ENCODE measurements at places on chromosomes 7 and 10. TPM values are rescaled to one million over a fixed set of nuclear protein-coding genes. Genes with fewer than 3 reads are reported as not detected.

GRCh38 chr7:30135301-30136116 lies 723 bp downstream of the MTURN start:
- DNase-seq, result peak; percentile 30

SPDYE6 gene
- total RNA-seq, result not detected

GRCh38 chr10:33012306-33012705 lies 54.3 kb upstream of the ITGB1 start:
- no peak for DNase-seq

GRCh38 chr10:78502210-78502936 lies 468.7 kb downstream of the RPS24 start:
- DNase-seq, result no peak

NXPH1 gene
- not detected for total RNA-seq

PLA2G12B gene
- not detected for total RNA-seq

FAM25C gene
- not detected for total RNA-seq

GRCh38 chr10:61541960-61542359 lies 88.8 kb upstream of the TMEM26 start:
- DNase-seq, result no peak

DNA sequence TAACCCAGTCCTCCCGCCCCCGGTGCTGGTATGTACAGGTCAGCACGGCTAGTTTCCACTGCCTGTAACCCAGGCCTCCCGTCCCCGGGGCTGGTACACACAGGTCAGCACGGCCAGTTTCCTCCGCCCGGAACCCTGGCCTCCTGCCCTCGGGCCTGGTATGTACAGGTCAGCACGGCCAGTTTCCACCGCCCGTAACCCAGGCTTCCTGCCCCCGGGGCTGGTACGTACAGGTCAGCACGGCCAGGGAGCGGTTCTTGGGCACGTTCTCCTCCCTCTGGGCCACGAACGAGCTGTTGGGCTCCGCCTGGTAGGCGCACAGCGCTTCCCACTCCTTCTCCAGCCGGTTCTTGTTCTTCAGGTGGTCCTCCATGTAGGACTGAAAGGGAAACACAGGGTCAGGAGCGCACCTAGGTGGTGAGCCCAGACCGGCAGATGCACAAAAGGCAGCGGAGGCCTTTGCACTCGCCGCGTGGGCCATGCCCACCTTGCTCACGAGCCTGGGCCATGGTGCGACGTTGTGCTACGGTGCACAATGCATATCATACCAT lies 284.4 kb downstream of the DNAJB6 start:
- DNase-seq, result no peak

COL17A1 gene
- not detected for total RNA-seq

DNA sequence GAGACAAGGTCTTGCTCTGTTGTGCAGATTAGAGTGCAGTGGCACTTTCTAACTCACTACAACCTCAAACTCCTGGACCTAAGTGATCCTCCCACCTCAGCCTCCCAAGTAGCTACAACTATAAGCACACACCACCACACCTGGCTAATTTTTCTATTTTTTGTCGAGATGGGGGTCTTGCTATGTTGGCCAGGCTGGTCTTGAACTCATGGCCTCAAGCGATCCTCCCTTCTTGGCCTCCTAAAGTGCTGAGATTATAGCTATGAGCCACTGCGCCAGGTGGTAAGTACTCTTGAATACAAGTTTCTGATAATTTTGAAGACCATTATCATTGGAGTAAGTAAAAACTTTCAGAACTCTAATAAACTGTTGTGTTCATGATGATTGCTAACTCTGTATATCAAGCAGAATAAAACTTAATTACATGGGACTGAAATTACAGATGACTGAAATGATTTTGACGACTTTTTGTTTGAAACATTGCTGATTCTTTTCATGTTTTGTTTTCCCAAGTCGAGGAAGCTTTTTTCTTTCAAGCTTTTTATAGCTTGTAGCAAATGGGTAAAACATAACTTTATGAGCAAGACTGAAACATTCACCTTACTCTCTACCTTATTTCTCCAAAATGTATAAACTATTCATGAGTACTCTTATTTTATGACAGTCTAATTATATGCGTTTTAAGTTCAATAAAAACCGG lies 14.6 kb downstream of the LARP4B start:
- no peak for DNase-seq

SUN3 gene
- total RNA-seq, result not detected

DNA sequence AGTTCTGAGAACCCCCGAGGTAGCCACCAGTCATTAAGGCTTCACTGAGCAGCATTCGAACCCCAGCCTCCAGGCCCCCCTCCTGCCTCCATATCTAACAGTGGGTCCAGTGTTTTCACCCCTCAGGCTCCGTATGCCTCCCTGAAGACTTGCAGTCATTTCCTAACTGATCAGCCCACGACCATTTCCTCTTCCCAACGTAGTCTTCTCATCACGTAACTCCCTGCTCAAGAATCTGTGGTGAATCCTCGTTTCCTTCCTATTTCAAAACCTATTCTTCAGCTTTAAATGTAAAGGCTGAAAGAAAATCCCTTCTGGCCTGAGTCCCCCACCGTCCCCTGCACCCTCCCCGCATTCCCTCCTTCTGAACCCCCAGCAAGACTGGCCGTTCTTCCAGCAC lies 21.1 kb downstream of the FRMD4A start:
- no peak for DNase-seq

DNA sequence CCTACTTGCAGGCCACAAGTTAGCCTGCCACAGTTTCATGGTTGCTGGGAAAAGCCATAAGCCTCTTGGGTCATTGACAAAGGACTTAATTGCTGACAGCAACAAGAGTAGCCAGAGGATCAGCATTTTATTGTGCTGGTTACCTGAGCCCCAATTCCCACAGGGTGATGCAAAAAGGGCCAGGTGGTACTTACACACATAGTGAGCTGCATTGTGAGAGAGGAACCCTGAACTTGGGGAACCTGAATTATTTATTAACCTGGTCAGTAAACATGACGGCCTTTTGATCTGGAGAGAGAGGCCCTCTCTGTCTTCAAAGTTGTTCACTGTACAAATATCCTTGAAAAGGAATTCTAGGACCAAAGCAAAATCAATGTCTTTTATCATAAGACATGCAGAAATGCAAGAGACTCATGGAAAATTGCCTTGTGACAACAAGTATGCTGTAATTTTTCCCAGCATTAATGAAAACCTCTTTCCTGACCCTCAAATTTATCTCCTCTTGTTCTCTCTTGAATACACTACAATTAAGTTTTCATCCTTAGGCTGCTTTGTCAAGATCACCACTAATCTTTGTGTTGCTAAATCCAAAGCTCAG lies 102.9 kb upstream of the PHYHIPL start:
- no peak for DNase-seq

- DNase-seq, result no peak
Measured at GRCh38 chr7:33773053-33773452, 132.3 kb upstream of the BMPER start.

MINDY4 gene
- total RNA-seq, result 0.96 TPM

DNA sequence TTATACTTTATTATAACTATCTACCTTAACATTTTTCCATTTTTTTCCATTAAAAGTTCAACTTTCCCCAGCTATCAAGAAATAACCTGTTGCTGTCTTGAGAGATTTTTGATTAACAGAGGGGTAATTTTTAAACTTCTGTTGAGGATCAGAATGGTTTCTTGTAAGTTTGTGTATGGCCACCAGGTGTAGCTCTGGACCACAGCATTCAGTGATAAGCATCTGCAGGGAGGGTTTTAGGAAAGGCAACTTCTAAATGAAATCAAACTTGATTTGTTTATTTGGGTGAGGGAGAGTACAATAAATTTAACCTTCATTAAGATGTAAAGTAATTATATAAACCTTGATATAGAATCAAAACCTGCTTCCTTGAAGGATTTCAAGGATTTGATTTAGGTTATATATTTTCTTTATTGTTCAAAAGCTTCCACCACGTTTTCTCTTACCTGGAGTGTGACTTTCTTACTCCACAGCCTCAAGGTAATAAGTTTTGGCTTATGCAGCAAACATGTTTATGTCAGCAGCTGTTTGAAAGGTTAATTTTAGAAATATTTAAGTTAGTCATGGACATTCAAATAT lies 153.3 kb downstream of the STK31 start:
- DNase-seq, result no peak

GRCh38 chr10:80489371-80490112 lies 35.4 kb downstream of the TSPAN14 start:
- no peak for DNase-seq

DNA sequence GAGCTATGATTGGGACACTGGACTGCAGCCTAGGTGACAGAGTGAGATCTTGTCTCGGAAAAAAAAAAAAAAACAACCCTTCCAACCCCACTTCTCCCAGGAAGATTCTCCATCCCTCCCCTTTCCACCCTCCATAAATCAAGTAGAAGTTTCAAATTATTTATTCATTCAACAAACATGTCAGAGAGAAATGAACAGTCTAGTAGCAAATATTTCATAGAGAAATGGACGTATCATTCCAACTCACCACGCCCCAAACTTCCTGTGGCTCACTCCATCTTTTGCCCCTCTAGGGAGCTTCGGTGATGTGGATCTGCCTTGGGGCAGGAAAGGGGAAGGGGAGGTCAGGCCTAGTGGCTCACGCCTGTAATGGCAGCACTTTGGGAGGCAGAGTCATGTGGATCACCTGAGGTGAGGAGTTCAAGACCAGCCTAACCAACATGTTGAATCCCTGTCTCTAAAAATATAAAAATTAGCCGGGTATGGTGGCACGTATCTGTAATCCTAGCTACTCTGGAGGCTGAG lies 638 bp upstream of the TRAPPC14 start:
- no peak for DNase-seq

DNA sequence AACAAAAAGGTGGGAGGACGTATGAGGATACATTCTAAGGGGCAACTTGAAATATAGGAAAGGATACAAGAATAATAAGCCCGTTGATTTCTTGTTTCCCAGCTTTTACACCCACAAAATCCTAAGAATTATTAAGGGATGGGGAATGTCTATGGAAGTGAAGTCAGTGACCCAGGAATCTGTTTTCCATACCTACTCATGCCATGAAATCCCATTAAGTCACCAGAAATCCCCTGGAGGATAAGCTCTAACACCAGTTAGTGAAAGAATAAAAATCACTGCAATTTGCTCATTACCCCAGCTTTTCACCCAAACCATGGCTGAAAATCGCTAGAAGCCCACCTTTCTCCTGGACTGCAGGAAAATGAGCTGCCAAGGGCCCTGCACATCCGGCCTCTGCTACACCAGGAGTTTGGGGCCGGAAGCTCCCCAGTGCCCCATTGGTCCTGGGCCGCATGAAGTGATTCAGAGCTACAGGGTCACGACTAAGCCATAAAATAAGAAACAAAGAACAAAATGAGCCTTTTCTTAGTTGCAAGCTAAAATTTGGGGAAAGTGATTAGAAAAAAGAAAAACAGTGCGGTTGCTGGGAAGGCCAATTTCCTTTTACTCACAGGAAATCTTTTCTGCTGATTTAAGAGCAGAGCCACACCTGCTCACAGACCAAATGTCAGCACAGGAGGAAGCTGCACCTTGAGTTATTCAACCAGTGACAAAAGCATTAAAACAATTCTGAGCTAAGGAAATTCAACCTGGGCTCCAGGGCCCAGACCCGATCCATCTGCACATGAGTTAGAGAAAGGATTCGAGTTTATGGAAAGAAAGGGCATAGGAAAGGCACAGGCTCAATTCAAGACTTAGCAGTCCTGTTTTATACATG lies 40.3 kb downstream of the HIPK2 start:
- peak; percentile 4 for DNase-seq

HECW1 gene
- total RNA-seq, result not detected

DNA sequence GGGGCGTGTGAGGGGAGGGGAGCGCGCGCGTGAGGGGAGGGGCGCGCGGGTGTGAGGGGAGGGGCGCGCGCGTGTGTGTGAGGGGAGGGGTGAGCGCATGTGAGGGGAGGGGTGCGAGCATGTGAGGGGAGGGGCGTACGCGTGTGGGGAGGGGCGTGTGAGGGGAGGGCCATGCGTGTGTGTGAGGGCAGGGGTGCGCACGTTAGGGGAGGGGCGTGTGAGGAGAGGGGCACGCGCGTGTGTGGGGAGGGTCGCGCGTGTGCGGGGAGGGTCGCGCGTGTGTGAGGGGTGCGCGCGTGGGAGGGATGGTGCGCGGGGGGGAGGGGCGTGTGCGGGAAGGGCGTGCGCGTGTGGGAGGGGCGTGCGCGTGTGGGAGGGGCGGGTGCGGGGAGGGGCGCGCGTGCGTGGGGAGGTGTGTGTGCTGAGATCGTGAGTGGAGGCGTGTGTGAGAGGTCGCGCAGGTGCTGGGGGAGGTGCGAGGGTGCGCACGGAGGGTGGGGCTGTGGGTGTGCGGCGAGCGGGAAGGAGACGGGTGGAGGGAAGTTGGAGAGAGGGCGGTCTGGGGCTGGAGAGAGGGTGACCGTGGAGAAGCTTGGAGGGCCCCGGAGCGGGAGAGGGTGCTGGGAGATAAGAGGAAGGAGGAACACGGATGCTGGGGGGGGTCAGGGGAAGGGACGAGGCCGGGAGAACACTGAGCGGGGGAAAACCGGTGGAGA lies 19.7 kb downstream of the MXI1 start:
- peak; percentile 52 for DNase-seq

DNA sequence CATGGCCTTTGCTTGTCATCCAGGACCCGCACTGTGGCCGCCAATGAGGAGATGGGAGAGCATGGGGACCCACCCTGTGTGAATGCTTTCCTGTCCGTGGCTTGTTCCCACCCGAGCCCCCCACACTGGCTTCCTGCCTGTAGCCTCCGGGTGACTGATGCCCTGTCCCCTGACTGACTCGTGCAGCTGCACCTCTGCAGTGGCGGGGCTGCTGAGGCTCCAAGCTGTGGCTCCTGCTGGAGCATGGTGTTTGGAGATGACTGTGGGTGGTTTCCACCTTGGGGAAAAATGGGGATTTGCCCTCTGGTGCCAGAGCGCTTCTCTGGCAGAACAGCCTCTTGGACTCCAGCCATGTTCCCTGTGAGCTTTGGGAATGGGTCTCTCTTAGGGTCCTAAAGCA lies 2.1 kb downstream of the CAMK1D start:
- no peak for DNase-seq

DNA sequence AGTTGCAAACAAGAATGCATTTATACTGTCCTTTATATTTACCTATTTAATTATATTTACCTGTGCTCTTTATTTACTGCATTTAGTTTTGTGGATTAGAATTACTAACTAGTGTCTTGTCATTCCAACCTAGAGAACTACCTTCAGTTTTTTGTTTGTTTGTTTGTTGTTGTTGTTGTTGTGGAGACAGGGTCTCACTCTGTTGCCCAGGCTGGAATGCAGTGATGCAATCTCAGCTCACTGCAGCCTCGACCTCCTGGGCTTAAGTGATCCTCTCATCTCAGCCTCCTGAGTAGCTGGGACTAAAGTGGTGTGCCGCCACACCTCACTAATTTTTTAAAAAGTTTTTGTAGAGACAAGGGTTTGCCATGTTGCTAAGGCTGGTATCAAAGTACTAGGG lies 156.4 kb upstream of the AKR1E2 start:
- DNase-seq, result no peak

HMX3 gene
- not detected for total RNA-seq

HOGA1 gene
- not detected for total RNA-seq

PKD2L1 gene
- not detected for total RNA-seq

DNA sequence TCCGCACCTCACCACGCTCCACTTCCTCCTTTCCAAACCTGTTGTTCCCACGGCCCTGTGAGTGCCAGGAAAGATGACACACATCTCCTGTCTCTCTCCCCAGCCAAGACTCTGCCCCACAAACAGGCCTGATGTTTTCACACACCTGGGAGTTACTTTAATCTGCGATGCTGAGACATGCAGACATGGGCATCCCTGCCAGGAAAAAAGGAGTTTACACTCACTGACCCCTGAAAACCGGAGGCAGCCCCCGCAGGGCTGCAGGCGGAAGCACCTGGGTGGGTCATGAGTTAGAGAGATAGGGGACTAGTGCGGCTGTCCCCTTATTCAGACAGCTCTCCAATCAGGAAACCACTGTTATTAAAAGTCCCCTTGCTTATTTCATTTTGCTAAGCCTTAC lies 106.4 kb upstream of the CARD11 start:
- DNase-seq, result no peak

GRCh38 chr7:106177738-106178592 lies 65.9 kb upstream of the SYPL1 start:
- no peak for DNase-seq

Measured in activated T-helper 1 cell treated with anti-CD3 and anti-CD28 coated beads, Interleukin-12 subunit alpha, Interleukin-12 subunit beta, Interleukin-2, Interleukin-4 antibody, amounts not matched to agents 30 ng/mL and 10 ng/mL and 1 ng/mL, durations not matched to agents 14 hours and 24 hours and 36 hours (primary cell).